ENCODE measurements at places on chromosomes 16 and 17.

DNA sequence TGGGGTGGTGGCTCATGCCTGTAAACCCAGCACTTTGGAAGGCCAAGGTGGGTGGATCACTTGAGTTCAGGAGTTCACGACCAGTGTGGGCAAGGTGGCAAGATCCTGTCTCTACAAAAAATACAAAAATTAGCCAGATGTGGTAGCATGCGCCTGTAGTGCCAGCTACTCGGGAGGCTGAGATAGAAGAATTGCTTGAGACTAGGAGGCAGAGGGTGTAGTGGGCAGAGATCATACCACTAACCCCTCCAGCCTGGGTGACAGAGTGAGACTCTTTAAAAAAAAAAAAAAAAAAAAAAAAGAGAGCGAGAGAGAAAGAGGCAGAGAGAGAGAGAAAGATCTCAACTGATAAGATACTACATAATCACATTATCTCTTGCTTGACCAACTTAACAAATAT, 45.9 kb downstream of the KANSL1 start:
- DNase-seq: no peak

DNA sequence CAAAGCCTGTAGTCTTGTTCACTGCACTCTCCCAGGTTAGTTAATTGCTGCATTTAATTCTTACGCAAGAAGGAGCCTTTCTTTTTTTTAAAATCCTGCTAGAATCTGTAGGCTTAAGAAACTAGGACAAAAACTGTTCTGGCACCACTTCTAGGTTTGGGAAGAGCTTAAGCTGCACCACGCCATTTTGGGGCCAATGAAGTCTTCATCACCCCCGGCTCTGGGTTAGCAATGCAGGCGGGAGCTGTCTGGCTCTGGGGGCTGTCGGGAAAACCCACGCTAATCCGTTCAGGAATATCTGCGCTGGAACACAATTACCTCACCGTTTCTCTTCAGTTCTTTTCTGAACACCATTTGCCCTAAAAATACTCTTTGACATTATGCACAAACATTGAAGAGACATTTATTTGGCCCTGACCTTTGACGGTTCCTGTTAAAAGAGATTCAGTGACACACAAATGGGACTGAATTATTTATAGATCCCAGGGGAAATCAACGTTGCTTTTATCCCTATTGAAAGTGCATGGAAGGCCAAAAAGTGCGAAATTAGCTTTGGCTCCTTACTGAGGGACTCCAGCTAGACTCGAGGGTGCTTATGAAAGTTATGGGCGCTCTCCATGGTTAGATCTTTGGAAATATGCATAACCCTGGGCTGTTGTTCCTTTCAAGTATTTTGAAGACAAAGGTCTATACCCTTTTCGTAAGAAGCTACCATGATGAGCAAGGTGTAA, 249.2 kb downstream of the HAPSTR1 start:
- no peak for DNase-seq

DNA sequence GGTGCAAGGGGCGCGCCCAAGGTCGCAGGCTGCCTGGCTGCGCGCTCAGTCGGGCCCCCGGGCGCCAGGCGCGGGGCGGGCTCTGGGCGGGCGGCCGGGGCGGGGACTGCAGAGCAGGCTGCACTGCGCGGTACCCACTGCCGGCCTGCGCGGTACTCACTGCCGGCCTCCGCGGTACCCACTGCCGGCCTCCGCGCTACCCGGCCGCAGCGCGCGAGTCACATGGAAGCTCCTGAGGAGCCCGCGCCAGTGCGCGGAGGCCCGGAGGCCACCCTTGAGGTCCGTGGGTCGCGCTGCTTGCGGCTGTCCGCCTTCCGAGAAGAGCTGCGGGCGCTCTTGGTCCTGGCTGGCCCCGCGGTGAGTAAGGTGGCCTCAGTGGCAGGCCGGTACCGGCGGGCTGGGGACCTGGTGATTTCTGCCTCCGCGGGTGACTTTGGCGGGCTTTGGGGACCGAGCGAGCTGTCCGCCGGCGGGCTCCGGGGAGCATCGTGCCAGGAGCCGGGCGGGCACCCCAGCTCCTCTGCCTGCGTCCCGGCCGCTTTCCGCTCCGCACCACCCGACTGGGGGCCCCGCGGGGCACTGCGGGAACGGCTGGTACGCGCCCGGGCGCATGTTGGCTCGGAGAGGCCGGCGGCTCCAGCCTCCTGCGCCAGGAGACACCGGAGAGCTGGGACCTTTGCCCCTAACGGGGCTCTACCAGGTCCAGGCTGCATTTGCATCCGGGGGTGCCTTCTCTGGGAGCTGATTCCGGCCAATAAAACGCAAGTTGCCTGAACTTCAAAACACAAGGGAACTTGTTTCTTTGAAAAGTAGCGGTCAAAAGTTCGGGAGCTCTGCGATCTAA, at the start of gene SLC47A1:
TSS of gene SLC47A1 (plus strand) at position 137 of the 844 bp plus-strand sequence. CDS start at position 223, 86 bp downstream.
- DNase-seq: no peak

- no peak for DNase-seq
Observed at GRCh38 chr17:7176841-7177190, 2.4 kb downstream of the ASGR1 start.

DNA sequence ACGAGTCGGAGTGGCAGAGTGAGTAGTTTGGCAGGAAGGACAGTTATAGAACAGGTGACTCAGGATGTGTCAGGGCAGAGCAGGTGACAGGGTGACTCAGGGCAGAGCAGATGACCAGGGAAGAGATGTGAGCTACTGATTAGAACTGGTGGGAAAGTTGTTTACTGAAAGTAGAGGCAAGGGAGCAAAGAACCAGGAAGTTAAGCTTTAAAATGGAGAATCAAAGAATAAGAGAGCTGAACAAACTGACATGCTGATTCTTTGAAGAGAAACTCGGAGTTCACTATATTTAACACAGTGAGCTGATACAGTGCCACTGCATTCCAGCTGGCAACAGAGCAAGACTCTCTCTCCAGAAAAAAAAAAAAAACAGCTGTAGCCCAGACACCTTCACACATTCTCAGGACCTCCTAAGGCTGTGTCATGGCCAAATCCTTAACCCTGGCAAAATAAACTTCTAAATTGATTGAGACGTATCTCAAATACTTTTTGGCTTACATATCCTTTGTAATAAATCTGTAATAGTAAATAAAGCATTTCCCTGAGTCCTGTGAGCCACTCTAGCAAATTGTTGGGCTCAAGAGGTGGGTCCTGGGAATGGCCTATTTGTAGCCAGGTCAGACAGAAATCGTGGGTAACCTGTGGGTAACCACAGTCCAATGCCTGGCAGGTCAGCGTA, 12.3 kb upstream of the UBE2I start:
- no peak for DNase-seq

GRCh38 chr17:21463204-21463661, 87.1 kb downstream of the KCNJ12 start:
- DNase-seq: no peak

GRCh38 chr17:44765965-44766364, 7.2 kb downstream of the ADAM11 start:
- DNase-seq: no peak

DNA sequence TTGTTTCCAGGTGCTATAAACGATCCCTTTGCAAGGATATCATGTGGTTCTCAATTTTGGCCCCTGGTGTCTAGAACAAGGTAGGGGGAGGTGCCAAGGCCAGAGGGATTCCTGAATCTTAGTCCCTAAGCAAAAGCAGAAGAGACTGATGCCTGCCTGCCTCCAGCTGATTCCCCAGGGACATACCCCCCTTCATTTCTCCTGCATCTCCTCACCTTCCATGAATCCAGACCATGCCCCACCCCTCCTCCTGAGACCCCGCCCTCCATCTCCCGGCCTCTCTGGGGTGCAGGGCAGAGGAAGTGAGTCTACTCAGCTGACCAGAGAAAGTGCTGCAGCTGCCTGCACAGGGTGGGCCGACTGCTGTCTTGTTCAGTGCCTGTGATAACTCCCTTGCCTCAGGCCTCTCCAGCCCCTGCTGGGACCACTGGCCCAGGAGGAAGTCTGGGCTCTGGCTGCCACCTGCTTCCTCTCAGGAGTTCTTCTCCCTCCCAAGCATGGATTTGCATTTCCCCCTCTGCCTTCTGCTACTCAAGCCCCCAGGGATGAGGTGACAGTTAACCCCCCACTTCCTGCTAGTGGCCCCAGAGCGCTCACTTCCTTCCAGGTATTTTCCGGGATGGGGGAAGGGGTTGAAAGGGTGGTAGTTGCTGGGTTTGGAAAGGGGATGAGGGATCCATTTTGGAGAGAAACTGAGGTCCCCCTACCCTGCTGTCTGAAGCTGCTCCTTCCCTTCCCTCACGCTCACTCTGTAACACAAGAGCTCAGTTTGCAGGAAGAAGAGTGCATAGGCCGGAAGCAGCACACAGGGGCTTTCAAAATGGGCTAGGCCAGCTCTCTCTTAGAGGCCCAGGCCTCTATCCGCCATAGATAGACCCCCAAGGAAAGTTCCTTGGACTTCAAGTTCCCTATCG, 10.5 kb upstream of the TSPOAP1 start:
- no peak for DNase-seq

- DNase-seq: no peak
Observed at GRCh38 chr16:57946181-57946801, 24.6 kb downstream of the CNGB1 start.

GRCh38 chr16:49327466-49327865, 45.8 kb upstream of the CBLN1 start:
- no peak for DNase-seq

DNA sequence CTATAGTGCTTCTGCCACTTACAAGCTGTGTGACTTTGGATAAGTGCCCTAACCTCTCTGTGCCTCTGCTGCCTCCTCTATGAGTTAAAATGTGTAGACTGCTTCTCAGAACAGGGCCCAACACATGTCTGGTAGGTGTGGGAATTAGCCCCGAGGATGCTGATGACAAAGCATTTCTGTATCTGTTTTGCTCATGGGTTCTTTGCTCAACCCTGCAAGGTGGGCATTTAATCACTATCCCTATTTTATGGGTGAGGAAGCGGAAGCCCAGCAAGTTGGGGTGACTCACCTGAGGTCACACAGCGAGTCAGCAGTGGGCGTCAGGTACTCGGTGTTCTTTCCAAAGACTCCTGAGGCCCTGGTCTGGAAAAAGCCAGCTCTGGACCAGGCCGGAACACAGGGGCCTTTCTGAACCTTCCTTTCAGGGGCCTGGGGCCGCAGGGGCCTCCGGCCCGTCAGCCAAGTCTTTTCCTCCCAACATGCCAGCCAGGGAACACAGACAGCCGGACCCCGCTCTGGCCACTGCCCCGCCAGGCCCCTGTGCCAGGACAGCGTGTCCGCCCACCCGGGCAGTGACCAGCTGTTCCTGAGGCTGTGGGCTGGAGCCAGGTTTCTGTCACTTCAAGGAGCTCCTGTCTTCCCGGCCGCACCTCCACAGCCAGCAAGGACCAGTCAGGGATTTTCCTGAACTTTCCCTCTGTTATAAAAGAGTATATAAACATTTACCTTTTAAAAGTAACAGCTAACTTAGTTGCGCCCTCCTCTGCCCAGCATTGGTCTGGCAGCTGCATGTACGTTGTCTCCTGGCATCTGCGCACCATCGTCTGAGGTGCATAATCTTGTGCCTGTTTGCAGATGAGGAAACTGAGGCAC, 62.5 kb downstream of the SREBF1 start:
- DNase-seq: no peak

All from stimulated activated CD8-positive, alpha-beta memory T cell treated with anti-CD3 and anti-CD28 coated beads, Interleukin-2, amount 100 ng/mL, for 1 hour (primary cell).